ENCODE measurements at places on chromosomes 2 and 18.

DNA sequence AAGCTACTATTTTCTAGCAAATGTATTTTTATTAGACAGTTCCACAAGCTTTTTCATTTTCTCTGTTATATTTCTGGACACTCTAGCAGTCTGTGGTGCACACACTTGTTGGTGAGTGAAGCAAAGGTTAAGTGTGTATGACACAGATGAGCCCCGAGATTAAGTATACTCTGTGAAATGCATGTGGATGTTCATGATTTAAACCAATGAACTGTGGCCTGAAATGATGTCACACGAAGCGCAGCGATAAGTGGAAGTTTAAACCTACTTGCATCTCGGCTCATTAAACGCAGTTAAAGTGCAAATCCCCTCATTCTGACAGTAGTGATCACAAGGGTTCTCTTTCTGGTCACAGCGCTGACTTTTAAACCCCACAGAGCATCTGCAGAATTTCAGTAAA is 1488.8 kb upstream of the NXPH2 start:
- no peak for DNase-seq

- DNase-seq = no peak
Measured at GRCh38 chr18:39350945-39351344, 1785.3 kb upstream of the CELF4 start.

- no peak for DNase-seq
Measured at GRCh38 chr18:33113416-33113815, 327.1 kb downstream of the CCDC178 start.

GRCh38 chr18:1252936-1253335 is 348.3 kb downstream of the ADCYAP1 start:
- DNase-seq = no peak

GRCh38 chr18:70400476-70400875 is 111.6 kb downstream of the SOCS6 start:
- DNase-seq = no peak

DNA sequence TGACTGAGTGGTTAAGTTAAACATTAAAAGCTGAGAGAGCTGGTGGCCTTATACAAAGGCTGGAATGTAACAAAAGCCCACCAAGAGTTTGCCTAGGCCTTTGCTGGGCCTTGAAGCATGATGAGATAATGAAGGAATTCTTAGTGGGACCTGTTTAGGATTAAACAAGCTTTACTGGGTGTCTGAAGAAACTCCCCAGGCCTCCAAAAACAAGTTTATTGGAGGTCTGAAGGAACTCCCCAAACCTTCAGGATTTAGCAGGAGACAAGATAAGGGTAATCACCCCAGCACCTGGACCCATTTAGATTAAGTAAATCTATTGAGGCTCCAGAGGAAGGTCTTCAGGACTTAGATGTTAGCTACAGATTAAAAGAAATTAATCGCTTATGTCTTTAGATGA is 18.7 kb downstream of the PCARE start:
- DNase-seq = no peak

DNA sequence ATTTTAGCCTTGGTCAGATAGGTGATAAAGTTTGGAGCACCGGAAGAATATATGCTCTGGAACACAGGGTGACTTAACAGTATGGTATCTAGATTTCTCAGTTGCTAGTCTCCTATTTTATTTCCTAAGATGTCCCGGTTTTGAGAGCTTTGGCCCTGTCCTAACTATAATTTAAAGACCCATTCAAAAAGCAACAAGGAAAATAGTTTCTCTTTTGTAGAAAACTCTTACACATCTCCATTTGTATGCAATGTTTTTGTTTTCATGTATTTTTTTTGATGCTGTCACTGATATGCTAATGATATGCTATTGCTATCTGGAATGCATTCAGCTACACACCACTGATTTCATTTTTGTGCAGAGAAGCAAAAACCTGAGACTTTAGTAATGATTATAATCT is 237.8 kb downstream of the GPD2 start:
- DNase-seq = no peak

DNA sequence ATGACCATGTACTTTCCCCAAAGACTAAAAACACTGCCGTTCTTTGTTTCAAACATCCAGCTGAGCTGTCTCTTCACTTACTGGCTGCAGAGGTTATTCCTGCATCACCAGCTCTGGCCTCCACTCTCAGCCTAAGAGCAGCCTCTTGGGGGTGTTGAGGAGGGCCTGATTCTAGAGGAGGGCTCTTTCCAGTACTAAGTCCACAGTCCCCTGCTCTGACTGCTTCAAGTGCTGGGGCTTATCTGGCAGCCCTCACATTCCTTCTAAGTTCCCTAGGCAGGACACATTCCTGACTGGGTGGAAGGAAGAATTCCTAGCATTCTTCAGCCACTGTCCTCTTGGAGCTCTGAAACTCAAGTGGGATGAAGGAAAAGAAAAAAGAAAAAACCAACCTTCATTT is 32.9 kb upstream of the EHBP1 start:
- DNase-seq = no peak

GRCh38 chr2:65353927-65354326 is 78.5 kb downstream of the SPRED2 start:
- no peak for DNase-seq

GRCh38 chr2:144801325-144801724 is 281.4 kb upstream of the ZEB2 start:
- DNase-seq = no peak

GRCh38 chr18:30432349-30432748 is 610.2 kb downstream of the DSC3 start:
- no peak for DNase-seq

- DNase-seq = no peak
Measured at GRCh38 chr2:51165534-51166260, 133.8 kb upstream of the NRXN1 start.

DNA sequence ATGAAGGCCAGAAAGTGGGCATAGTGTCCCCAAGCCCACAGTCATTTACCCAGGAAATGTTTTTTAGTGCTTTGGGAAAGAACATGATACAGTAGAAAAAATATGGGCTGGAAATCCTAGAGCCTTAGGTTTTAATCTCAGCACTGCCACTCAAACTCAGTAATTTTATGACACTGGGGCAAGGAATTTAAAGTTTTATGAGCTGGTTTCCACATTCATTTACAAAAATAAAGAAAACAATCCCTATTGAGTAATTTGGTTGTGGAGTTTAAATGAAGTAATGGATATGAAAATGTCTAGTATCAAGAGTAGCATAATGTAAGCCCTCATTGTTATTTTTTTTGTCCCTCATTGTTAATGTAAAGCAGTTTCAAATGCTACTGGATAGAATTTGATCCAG is 51.5 kb upstream of the FRZB start:
- DNase-seq = no peak

DNA sequence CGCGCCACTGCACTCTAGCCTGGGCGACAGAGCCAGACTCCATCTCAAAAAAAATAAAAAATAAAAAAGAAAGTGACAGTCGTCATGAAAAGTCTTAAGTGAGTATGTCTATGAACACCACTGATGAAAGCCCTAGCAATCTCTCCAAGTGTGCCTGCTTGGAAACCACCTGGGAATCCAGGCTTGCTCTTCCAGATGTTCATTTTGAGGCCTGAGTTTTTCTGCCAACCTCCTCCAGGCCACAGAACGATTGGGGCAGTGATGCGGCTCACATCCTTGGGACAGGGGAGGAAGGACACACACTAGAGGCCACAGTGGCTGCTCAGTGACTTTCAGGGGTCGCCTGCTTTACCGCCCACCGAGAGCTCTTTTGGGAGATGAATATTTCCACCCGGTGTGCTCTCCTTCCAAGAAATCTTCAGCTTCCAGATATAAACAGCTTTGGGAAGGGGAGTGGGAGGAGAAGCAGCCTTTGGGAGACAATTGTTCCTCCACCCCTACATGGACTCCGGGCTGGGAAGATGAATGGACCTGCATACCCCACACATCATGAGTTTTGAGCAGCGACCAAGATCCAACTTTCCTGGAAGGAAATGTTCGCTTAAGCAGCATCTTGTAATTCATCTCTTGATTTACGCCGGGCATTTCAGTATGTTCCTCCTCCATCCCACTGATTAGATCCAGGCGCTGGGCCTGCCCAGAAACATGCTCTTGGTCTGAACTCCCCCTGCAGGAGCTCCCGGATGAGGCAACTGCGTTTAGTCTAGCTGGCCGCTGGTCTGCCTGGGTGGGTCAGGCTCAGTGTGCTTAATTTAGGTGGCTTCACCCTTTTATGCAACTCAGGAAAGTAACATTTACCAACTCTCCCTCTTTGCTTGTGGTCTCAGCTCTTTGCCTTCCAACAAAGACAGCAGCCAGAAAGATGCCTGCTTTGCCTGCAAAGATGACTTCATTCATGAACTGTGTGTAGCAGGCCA is 6.2 kb upstream of the ARMC9 start:
- no peak for DNase-seq

DNA sequence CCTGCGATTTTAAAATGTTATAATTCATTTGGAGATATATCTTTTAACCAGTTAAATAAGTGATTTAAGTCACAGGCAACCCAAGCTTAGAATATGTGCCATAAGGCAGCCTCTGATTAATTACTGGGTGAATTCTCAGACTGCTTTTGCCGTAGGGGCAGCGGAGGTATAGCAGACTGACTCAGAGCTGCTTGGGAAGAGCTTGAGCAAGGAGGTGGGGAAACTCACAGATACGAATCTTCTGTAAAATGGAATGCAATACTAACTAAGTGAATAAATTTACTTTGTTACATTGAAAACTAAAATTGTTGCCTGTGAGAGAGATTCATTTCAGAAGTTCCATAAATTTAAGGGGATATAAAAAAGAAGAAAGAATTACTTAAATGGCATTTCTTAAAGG is 115.4 kb downstream of the KYNU start:
- DNase-seq = no peak

DNA sequence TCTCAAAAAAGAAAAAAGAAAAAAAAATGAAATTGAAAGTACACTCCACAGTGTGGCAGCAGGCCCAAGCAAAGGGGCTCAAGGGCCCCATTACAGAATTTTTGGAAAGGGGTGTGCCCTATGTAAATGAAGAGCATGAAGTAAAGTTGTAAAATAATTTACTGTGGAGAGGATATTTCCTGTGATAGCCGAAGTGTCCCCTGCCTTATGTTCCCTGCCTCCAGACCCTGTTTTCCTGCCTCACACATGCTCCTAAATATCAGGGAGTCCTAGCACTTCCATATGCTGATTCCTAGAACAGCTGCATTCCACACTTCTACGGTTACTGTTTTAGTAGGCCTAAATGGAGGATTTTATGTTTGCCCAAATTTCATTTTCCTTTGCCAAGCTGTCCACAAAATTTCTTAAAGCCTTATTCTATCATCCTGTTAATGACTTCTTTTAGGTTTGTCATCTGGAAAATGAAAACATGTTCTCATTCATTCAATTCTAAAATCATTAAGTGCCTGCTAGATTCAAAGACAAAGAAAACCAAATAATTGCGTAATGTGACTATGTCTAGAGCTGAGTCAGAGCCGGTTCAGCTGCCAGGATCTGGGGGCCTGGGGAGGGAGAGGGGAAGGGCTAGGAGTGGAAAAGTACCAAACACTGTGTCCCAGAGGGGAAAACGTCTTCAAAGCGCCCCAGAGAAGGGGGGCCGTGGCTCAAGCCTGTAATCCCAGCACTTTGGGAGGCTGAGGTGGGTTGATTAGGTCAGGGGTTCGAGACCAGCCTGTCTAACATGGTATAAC is 25.9 kb upstream of the IMPA2 start:
- DNase-seq = no peak

- DNase-seq = no peak
Measured at GRCh38 chr2:24469148-24469650, 21.9 kb upstream of the NCOA1 start.

GRCh38 chr2:70919672-70920366 is 15.9 kb upstream of the ATP6V1B1 start:
- peak; percentile 54 for DNase-seq

DNA sequence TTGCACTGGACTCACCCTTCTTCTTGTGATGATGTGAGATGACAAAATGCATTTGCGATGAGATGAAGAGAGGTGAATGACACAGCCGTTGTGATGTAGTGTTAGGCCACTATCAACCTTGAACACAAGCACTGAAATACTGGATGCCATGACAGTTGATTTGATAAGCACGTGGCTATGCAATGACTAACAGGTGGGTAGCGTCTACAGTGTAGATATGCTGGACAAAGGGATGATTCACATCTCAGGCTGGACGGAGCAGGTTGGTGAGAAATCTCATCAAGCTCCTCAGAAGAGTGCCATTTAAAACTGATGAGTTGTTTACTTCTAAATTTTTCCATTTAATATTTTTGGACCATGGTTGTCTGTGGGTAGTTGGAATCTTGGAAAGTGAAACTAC is 375.8 kb upstream of the LYPD1 start:
- no peak for DNase-seq

DNA sequence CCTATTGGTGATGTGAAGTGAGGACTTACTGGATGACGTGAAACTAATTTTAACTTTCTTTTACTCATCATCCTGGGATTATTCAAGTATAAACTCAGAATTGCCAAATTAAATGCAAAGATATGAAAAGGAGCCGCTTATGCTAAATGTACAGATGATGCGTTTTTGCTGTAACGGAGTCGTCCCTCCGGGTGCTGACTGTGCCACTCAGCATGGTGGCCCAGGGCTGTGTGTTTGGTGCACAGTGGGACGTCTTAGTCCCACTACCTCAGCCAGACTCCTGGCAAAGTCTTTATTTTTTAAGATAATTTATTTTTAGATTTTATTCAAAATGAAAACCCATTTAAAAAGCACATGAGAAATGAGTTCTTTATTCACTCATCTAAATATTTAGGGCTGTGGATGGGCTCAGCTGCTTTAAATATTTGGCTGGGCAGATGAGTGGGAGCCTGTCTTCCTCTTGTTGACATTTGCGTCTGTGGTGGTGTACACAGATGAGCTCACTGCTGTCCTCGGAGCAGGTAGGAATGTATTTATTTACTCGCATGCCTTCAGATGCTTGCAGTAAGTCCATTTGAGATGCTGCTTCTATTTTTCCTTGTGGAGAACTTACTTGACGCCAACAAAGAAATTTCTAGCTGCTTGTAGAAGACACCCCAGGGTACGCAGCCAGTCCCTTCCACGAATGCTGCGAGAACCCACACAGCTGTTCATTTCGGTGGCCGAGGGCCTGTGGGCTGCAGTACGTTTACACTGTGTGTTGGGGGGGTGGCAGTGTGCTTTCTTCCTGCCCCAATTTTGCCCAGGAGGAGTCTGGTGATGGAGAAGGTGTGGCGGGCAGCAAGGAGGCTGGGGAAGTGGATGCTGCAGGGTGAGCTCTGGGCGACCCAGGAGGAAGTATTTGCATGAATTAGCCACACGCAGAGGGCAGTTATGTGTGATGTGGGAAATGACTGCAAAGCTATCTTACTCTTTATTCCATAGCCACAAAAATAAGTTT is 105.0 kb downstream of the AGAP1 start:
- no peak for DNase-seq

Measured in stimulated activated CD8-positive, alpha-beta memory T cell treated with anti-CD3 and anti-CD28 coated beads, Interleukin-2, amount 100 ng/mL, for 48 hours (primary cell).